PC-3 (cell line): ENCODE measurements at places on chromosomes 4 and X. TPM values are rescaled to one million over a fixed set of nuclear protein-coding genes. Genes with fewer than 3 reads are reported as not detected.
A peak's percentile ranks its signal among the peaks of the same experiment; 100 is the strongest.

DNA sequence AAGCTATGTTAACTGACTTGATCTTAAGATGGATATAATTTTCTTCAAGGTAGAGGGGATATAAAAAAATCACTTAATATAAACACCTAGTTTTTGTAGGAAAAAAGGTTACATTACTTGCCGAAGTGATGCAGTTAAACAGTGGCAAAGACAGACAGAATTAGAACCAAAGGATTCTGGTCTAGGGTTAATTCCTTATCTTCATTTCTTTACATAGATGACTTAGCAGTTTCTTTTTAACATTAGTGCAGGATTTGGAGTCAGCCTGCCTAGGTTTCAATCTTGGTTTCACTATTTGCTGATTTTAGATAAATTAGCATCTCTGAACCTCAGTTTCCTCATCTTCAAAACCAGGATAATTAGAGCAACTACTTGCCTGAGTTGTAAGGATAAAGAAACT, 14.3 kb downstream of the ZAR1 start:
- DNase-seq: no peak

The MAGEA1 gene
- 0.07 TPM in 1 of 2 replicates, not detected in the other for total RNA-seq

The ANK2 gene
- 1.4 and 1.8 TPM in 2 replicates for total RNA-seq

- DNase-seq: no peak
Observed at GRCh38 chr4:186733778-186734177, 10.1 kb upstream of the FAT1 start.

The CYTL1 gene
- total RNA-seq: not detected in 2 replicates

GRCh38 chr4:145507636-145508035, 26.0 kb downstream of the SMAD1 start:
- peak; percentile 64 for DNase-seq

GRCh38 chr4:22721204-22721603, 28.5 kb downstream of the GBA3 start:
- no peak for DNase-seq
